DMS79 (cell line): ENCODE measurements at places on chromosomes 2 and 18.

- DNase-seq = no peak
Observed at GRCh38 chr2:208906330-208906729, 499.7 kb downstream of the PTH2R start.

- no peak for DNase-seq
Observed at GRCh38 chr2:197952540-197953202, 148.3 kb downstream of the PLCL1 start.

GRCh38 chr2:70029814-70030409 lies 57.4 kb upstream of the PCBP1 start:
- DNase-seq = no peak

GRCh38 chr2:238910751-238911351 lies 63.0 kb downstream of the TWIST2 start:
- peak; percentile 94 for DNase-seq

GRCh38 chr2:146997945-146998344 lies 846.9 kb upstream of the ACVR2A start:
- no peak for DNase-seq
